Activated naive CD4-positive, alpha-beta T cell treated with anti-CD3 and anti-CD28 coated beads, Interleukin-2, amount 10 ng/mL, durations not matched to agents 7 days and 5 days (primary cell): ENCODE measurements at places on chromosomes 11 and 22.
A peak's percentile ranks its signal among the peaks of the same experiment; 100 is the strongest.

DNA sequence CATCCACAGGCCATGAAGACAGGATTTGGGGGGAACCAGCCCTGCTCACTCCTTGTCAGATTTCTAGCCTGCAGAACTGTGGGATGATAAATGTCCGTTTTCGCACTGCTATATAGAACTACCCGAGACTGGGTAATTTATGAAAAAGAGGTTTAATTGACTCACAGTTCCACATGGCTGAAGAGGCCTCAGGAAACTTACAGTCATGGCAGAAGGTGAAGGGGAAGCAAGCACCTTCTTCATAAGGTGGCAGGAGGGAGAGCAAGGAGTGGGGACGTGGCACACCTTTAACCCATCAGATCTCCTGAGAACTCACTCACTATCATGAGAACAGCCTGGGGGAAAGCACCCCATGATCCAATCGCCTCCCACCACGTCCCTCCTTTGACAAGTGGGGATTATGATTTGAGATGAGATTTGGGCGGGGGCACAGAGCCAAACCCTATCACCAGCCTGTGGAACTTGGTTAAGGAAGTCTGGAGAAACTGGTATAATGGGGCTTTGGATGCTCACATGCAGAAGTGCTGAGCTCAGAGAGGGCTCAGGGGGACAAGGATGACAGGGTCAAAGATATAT is 50.7 kb downstream of the MYEOV start:
- no peak overlapping the region for H3K4me3 ChIP-seq
- H3K36me3 ChIP-seq: peaks cover 4% of the 10 kb centered on the region
- peak; percentile 17 for DNase-seq

DNA sequence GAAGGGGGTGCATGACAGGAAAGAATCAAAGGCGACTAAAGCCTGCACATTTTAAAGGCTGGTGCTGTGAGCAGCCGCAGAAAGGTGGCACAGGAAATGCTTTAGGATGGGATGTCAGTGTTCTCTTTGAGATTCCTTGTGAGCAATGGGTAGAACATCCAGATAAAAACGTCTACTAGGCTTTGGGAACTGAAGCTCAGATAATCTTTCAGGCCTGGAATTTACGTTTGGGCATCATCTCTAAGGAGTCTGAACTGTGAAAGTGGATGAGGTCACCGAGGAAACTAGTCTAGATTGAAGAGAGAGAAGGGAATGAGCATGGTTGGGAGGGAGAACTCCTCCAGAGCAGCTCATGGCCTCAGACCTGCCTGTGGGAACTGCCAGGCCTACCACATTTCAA is 65.7 kb downstream of the FLI1 start:
- DNase-seq: no peak
- peak overlapping the region; percentile 2 for H3K27ac ChIP-seq
- no peak overlapping the region for H3K4me3 ChIP-seq
- no peaks in the 10 kb centered on the region for H3K27me3 ChIP-seq

DNA sequence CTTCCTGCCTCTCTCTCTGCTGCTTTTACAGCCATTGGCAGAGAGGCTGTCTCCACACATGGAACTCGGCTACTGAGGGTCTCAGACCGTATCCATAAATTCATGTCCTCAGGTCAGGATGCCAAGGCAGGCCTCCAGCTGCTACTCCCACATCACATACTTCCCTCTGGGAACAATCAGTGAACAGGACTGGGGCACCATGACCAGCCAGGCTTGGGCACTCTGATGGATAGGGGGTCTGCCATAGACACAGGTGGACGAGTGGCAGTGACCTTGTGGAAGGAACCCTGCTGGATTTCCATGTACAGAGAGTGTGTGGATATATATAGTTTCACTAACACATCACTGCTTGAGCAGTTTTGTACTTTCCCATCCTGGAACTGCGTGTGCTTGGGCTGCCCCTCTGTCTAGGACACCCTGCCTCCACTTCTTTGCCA is 97.7 kb upstream of the PARVA start:
- no peaks in the 10 kb centered on the region for H3K4me1 ChIP-seq
- H3K27ac ChIP-seq: no peak overlapping the region
- no peaks in the 10 kb centered on the region for H3K36me3 ChIP-seq
- H3K27me3 ChIP-seq: peaks cover 9% of the 10 kb centered on the region

- H3K27me3 ChIP-seq: no peaks in the 10 kb centered on the region
- H3K36me3 ChIP-seq: no peaks in the 10 kb centered on the region
- no peak for DNase-seq
- no peak overlapping the region for H3K27ac ChIP-seq
- no peak overlapping the region for H3K4me3 ChIP-seq
Observed at GRCh38 chr11:73477518-73477917, 101.3 kb downstream of the RELT start.

GRCh38 chr11:64081745-64082442 is 46.2 kb downstream of the FLRT1 start:
- no peak overlapping the region for H3K27ac ChIP-seq
- H3K27me3 ChIP-seq: peaks cover 8% of the 10 kb centered on the region
- H3K4me1 ChIP-seq: no peaks in the 10 kb centered on the region

- DNase-seq: no peak
- no peaks in the 10 kb centered on the region for H3K36me3 ChIP-seq
- H3K4me1 ChIP-seq: peaks cover 7% of the 10 kb centered on the region
- no peak overlapping the region for H3K4me3 ChIP-seq
Observed at GRCh38 chr11:60777572-60777971, 7.6 kb upstream of the MS4A10 start.

- H3K27me3 ChIP-seq: no peaks in the 10 kb centered on the region
- peak overlapping the region; percentile 81 for H3K4me3 ChIP-seq
- peaks cover 65% of the 10 kb centered on the region for H3K4me1 ChIP-seq
- H3K36me3 ChIP-seq: peaks cover 22% of the 10 kb centered on the region
- no peak for DNase-seq
Observed at GRCh38 chr11:116932181-116932580, 94.8 kb upstream of the APOA1 start.

DNA sequence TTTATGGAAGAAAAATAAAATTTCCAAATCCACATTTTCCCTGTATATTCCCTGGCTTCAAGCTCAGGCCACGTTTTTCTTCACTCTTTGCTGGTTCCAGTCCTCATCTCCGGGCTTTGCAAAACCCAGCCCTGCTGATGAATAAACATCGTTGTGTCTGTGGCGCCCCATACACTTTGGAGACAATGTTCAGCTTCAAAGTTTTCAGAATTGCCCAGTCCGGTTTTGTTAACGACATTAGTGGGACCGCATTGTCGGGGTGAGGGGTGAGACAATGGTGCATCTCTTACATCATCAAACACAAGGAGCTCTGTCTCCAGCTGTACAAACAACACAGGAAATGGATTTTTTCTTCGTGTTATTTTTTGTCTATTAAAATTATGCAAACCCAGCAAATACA is 53.4 kb upstream of the HTATIP2 start:
- no peaks in the 10 kb centered on the region for H3K36me3 ChIP-seq
- no peak overlapping the region for H3K4me3 ChIP-seq
- H3K4me1 ChIP-seq: no peaks in the 10 kb centered on the region

- peaks cover 59% of the 10 kb centered on the region for H3K36me3 ChIP-seq
- H3K4me3 ChIP-seq: no peak overlapping the region
- H3K27me3 ChIP-seq: no peaks in the 10 kb centered on the region
- peaks cover 31% of the 10 kb centered on the region for H3K4me1 ChIP-seq
- H3K27ac ChIP-seq: peak overlapping the region; percentile 70
Observed at GRCh38 chr22:23827351-23827995, 11.3 kb downstream of the DERL3 start.

- no peaks in the 10 kb centered on the region for H3K27me3 ChIP-seq
- no peak for DNase-seq
- H3K4me1 ChIP-seq: no peaks in the 10 kb centered on the region
- no peak overlapping the region for H3K27ac ChIP-seq
- no peaks in the 10 kb centered on the region for H3K36me3 ChIP-seq
Observed at GRCh38 chr22:47050401-47051051, 288.1 kb downstream of the TBC1D22A start.

- no peak for DNase-seq
- no peak overlapping the region for H3K4me3 ChIP-seq
- no peaks in the 10 kb centered on the region for H3K27me3 ChIP-seq
- no peaks in the 10 kb centered on the region for H3K36me3 ChIP-seq
- H3K27ac ChIP-seq: no peak overlapping the region
Observed at GRCh38 chr11:27418356-27418755, 54.2 kb downstream of the LGR4 start.

DNA sequence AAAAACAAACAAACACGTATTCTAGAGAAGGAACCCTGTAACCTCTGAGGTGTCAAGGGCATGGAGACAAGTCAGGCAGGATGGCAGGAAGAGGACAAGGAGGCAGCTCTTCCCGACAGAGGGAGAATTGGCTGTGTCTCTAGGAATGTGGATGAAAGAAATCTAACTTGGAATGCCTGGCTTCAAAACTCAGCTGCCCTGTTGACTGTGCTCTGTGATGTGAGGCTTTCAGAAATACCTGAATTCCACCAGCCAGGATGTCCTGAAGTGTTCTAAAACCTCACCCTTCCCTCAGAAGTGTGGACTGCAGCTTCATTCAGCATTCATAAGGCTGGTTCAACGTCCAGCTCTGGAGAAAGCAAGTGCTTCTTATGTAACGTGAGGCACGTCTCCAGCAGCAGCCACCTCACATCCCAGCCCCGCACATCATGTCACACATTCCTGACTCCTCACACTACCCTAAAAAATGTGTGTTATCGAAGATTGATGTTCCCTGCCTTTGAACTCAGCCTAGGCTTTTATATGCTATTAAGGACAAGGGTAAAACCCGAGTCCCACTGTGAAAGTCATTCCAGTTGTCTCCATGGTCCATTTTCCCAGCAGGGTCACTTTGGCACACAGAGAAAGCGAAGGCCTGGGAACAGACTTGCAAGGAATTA is 398.9 kb downstream of the ETS1 start:
- DNase-seq: no peak
- H3K4me1 ChIP-seq: peaks cover 27% of the 10 kb centered on the region
- H3K27ac ChIP-seq: no peak overlapping the region
- H3K36me3 ChIP-seq: peaks cover 4% of the 10 kb centered on the region
- no peaks in the 10 kb centered on the region for H3K27me3 ChIP-seq

- no peak for DNase-seq
- H3K27me3 ChIP-seq: peaks cover 6% of the 10 kb centered on the region
- H3K36me3 ChIP-seq: no peaks in the 10 kb centered on the region
- no peak overlapping the region for H3K27ac ChIP-seq
- peaks cover 3% of the 10 kb centered on the region for H3K4me1 ChIP-seq
Observed at GRCh38 chr11:107769189-107769588, 57.3 kb upstream of the SLN start.

DNA sequence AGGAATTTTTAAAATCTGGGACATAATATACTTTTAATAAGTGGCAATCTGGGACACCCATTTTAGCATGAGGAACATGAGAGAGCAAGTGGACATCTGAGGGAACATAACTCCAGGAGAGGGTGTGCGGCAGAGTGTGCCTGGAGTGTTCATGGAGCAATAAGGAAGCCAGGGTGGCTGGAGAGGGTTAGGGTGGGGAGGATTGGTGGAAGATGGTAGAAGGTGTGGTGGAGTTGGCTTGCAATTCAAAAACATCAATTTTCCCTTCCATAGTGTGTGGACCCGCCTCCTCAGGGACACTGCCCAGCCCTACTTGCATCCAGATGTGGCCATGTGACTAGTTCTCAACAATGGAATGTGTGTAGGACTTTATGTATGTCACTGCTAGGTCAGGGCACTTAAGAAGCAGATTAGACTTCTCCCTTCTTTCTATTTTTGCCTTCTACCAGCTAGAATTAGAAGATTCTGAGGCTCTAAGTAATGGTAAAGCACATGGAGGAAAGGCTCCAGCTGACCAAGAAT is 4.4 kb upstream of the DENND5A start:
- no peak for DNase-seq
- peaks cover 53% of the 10 kb centered on the region for H3K27me3 ChIP-seq
- peaks cover 14% of the 10 kb centered on the region for H3K4me1 ChIP-seq
- no peak overlapping the region for H3K27ac ChIP-seq

GRCh38 chr11:120295099-120295498 is 30.0 kb upstream of the TLCD5 start:
- peaks cover 59% of the 10 kb centered on the region for H3K27me3 ChIP-seq
- H3K4me3 ChIP-seq: no peak overlapping the region
- H3K4me1 ChIP-seq: no peaks in the 10 kb centered on the region
- no peak overlapping the region for H3K27ac ChIP-seq
- DNase-seq: no peak

DNA sequence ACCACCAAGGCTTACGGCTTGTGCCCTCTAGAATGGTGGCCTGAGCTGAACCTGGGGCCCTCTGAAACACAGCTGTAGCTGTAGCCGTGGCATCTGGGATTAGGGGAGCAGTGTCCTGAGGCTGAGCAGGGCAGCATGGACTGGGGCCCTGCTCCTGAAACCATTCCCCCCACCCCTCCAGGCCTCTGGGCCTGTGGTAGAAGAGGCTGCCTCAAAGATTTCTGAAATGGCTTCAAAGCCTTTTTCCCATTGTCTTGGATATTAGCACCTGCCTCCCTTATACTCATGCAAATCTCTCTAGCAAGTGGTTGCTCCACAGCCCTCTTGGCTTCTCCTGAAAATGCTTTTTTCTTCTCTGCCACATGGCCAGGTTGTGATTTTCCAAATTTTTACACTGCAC is 106.9 kb downstream of the CTNND1 start:
- no peak for DNase-seq
- H3K27ac ChIP-seq: no peak overlapping the region
- no peaks in the 10 kb centered on the region for H3K27me3 ChIP-seq
- H3K4me1 ChIP-seq: peaks cover 8% of the 10 kb centered on the region
- H3K4me3 ChIP-seq: no peak overlapping the region
- no peaks in the 10 kb centered on the region for H3K36me3 ChIP-seq

GRCh38 chr11:126680131-126680530 is 320.4 kb downstream of the KIRREL3 start:
- no peaks in the 10 kb centered on the region for H3K36me3 ChIP-seq
- no peaks in the 10 kb centered on the region for H3K4me1 ChIP-seq
- no peak overlapping the region for H3K27ac ChIP-seq
- no peak for DNase-seq
- peaks cover 8% of the 10 kb centered on the region for H3K27me3 ChIP-seq
